ENCODE measurements at places on chromosomes 13 and 19.
A peak's percentile ranks its signal among the peaks of the same experiment; 100 is the strongest.

DNA sequence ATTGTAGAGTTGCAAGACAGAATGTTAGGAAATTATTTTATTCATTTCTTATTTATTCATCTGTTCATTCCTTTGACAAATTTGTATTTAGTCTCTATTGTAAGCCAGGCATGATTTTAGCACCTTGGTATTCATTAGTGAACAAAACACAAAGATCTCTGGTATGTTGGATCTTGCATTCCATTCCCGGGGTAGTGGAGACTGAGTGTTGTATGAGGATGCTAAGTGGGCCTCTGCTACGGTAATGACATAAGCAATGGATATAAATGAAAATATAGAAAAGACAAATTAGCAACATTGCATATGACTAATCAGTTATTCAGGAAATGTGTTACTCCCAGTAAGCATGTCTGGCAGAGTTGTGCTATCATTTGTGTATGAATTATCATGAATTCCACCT is 449.3 kb downstream of the PCDH17 start:
- no peak for DNase-seq

DNA sequence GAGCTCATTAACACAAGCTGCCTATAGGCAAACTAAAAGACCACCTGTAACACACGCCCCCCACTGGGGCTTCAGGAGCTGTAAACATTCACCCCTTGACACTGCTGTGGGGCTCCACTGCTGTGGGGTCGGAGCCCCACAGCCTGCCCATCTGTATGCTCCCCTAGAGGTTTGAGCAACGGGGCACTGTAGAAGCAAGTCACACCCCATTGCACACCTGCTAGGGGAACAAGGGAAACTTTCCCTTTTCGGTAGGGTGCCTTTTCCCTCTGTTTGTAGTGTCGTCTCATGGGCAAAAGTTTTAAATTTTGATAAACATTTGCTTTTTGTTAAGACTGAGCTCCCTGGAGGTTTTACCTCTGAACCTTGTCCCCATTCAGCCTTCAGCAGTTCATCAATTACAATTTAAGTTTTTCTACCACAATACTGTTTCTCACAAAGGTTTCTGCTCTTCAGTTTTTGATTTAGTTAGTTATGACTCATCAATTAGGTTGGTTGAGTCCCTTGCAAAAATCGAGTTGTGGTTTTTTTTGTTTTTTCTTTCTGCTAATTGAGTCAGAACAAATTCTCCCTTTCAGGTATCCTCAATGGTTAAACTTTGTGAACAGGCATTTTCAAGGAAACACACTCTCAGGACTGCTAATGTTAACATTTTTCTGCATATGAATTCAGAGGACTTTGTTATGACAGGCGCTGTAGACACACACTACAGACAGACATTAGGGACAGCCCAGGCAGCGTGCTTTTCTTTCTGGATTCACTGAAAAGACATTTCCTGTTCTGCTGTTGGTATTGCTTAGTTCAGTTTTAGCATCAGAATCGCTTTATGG is 35.1 kb downstream of the ZNF433 start:
- no peak for DNase-seq

GRCh38 chr19:14300303-14300702 is 80.9 kb upstream of the ADGRE5 start:
- no peak for DNase-seq

- DNase-seq: no peak
These were observed 43.3 kb upstream of the GPC6 start for GRCh38 chr13:93183302-93183701.

DNA sequence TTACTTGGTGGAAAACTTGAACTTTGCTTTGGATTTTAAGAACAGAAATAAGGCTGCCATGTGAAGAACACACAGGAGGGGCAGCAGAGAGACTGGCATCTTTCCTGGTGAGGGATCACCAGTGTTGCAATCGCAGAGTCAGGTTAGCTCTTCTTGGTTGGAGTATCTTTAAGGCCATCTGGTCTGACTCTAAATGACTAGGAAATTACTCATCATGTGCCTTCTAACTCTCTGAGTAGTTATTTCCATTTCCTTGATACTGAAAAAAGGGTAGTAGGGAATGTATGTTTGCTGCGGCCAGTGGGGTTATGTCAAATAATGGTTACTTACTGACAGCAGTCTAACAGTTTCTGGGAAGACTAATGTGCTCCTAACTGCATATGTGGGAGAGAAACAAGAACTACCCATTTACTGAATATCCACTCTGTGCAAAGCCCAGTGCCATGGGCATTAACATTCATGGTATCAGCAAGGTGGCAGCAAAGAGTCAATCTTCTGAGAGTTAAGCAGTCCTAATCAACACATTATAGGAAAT is 122.1 kb downstream of the COG6 start:
- DNase-seq: no peak

- DNase-seq: peak; percentile 30
These were observed 1707.6 kb upstream of the SLC10A2 start for GRCh38 chr13:104773775-104774174.

GRCh38 chr13:113783200-113783881 is 24.3 kb downstream of the TMEM255B start:
- no peak for DNase-seq

DNA sequence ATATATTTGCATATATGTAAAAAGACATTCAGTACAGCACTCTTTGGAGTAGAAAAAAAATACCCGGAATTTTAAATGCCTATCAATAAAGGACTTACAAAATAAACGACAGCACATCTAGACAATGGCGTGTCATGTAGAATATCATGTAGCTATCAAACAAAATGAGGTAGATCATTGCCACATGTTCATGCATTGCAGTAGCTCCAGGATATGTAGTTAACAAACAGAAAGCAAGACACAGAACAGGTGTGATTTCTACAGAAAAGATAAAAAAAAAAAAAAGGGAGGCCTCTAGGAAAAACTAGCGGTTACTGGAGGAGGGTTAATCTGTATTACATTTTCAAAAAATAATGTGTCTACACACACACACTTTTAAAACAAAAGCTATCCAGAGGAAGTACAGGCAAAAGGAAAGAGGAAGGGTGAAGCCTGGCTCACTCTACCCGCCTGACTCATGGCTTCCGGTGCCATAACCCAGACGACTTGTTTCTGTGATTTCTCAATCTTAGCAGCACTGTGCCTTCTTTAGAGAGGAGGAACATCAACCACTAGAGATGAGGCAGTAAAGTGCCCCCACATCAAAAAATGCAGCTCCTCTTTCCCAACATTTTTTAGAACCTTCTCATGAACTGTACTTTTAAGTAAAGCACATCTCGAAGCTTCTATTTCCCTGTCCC is 6.9 kb downstream of the KCTD12 start:
- no peak for DNase-seq

- DNase-seq: no peak
These were observed 36.2 kb upstream of the TRPC4 start for GRCh38 chr13:37905736-37906135.

- DNase-seq: no peak
These were observed 73.0 kb downstream of the DHRS12 start for GRCh38 chr13:51730927-51731326.

DNA sequence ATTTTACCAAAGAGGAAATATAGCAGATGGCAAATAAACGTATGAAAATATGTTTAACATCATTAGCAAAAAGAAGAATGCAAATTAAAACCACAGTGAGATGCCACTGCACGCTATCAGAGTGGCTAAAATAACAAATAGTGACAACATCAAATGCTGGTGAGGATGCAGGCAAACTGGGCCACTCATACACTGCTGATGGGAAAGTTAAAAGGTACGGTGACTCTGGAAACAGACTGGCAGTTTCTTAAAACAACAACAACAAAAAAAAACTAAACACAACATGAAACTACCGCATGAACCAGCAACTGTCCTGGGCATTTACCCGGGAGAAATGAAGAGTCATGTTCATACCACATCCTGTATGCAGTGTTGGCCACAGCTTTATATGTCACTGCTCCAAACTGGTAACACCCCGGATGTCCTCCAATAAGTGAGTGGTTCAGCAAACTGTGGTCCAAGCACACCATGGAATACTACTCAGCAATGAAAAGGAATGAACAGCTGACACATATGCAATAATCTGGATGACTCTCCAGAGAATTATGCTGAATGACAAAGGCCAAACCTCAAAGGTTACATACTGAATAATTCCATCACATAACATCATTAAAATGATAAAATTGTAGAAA is 22.3 kb downstream of the EPS15L1 start:
- no peak for DNase-seq

DNA sequence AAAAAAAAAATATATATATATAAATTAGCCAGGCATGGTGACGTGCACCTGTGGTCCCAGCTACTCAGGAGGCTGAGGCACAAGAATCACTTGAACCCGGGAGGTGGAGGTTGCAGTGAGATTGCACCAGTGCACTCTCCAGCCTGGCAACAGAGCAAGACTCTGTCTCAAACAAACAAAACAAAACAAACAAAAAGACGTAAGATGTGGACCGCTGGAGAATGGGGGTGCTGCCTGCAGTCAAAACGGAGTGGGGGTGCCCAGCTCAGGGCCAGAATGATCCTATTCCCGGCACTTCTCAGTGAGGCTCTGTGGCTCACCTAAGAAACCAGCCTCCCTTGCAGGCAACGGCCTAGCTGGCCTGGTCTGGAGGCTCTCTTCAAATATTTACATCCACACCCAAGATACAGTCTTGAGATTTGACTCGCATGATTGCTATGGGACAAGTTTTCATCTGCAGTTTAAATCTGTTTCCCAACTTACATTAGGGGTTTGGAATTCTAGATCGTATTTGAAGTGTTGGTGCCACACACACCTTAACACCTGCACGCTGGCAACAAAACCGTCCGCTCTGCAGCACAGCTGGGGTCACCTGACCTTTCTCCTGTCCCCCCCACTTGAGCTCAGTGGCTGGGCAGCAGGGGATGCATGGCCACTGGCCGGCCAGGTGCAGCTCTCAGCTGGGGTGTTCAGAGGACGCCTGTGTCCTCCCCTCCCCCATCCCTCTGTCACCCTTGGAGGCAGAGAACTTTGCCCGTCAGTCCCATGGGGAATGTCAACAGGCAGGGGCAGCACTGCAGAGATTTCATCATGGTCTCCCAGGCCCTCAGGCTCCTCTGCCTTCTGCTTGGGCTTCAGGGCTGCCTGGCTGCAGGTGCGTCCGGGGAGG is at the start of gene F7:
Gene F7 (plus strand): TSS at position 760 of the 889 bp plus-strand sequence. CDS start 51 bp downstream, at position 811.
- peak; percentile 43 for DNase-seq

DNA sequence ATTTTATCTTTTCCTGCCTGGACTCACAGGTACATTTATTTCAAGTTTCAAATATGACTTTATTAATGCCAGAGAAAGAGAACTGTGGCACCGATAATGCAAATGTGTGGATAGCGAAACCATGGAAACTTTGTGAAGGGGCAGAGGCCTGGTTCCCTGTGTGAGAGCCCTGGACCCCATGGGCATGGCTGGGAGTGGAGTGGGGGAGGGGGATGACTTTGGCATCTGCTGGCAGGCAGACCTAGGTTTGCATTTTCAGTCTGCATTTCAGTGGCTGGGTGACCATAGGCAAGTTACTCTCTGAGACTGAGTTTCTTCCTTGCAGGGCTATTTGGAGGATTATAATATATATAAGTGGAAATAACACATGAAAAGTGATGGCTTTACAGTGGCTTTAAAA is 163.8 kb upstream of the TMTC4 start:
- no peak for DNase-seq

- DNase-seq: no peak
These were observed 478.4 kb downstream of the FOXO1 start for GRCh38 chr13:40187841-40188591.

DNA sequence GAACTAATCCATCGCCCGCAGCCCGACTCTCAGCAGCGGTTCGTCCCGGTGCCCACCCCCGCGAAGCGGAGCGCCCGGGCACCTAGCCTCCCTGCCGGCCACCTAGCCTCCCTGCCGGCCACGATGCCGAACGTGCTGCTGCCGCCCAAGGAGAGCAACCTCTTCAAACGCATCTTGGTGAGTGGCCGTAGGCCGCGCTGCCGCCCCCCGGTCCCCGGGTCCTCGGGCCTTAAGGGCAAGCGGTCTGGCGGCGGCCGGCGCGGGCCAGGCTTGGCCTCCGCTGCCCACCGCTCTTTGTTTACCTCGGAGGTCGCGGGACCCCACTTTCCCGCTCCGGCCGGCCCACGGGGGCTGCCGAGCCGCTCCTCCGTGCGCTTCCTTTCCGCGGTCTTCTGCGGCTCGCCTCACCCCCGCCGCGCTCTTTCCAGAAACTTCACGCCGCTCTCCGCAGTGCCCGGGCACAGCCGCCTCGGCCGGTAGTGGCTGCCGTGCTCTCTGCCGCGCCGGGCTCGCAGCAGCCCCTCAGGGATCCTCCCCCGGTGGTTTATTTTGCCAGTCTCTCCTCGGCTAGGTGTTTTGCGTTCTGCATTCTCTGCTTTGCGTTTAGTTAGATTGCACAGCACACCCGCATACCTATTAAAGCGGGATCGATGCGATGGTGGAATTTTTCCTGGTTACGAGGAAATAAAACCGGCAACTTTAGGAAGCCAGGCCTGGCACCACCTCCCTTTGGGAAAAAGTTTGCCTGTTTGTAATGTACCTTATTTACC is 524 bp downstream of the NAA16 start:
- no peak for DNase-seq

DNA sequence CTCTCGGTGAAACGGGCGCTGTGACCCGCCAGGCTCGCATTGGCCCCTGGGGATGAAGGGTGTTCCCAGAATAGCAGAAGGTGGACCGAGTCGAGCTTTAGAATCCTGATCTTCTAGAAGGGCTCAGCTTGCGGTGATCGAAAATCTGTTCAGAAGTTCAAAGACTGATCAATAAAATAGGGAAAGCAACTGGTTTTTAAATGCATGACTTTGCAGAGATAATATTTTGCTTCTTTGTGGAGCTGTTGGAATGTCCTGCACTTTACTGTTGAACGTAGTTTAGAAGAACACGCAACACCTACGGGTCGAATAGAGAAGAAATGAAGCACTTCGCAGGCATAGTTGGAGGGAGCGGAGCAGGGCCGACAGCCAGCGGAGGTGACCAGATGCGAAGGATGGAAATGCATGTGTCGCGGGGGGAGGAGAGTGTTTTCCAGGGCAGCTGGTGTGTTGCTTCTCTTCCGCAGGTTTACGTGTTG is 766 bp downstream of the CEBPG start:
- DNase-seq: no peak

GRCh38 chr13:99151516-99151915 is 49.1 kb upstream of the UBAC2 start:
- no peak for DNase-seq

GRCh38 chr19:13579388-13580060 is 73.2 kb upstream of the CACNA1A start:
- no peak for DNase-seq

DNA sequence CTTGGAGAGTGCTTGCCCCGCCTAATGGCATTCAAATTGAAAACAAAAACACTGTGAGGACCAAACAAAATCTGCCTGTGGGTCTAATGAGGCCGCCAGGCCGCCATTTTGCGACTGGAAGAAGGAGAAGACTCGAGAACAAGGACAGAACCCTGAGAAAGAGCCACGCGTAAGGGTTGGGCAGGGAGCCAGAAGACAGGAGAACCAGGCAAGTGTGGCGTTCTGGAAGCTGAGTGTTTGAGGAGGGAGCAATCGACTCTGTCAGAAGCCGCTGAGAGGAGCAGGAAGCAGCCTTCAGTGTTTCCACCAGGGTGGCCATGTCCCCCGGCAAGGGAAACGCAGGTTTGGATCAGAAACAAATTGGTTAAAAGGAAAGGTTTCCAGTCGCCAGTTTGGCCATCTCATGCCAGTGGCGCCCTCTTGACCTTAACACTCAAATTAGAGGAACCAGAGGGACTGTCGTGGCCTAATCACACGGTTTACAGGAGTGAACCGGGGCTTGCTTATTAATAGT is 10.2 kb upstream of the PTOV1 start:
- DNase-seq: no peak

GRCh38 chr13:92451060-92451459 is 775.5 kb upstream of the GPC6 start:
- no peak for DNase-seq
